ENCODE measurements at places on chromosomes 2 and 18. TPM values are rescaled to one million over a fixed set of nuclear protein-coding genes. Genes with fewer than 3 reads are reported as not detected.

DNA sequence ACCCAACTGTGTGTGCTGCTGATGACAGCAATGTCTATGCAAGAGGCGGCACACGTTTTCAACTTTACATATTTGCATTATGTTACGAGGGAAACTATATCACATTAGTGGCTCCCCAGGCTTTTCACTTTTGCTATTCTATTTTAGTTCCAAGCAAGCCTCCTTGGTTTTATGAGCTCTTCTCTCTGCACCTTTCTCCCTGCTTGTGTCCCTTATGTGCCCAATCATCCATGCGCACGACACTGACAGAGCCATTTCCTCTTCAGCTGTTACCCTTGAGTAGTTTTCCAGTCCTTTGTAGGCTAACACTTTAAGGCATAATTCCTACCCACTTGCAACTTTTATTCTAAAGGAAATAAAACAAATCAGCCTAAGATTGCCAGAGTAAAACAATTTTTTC lies 154.3 kb downstream of the TCF4 start:
- DNase-seq, result peak; percentile 95

DNA sequence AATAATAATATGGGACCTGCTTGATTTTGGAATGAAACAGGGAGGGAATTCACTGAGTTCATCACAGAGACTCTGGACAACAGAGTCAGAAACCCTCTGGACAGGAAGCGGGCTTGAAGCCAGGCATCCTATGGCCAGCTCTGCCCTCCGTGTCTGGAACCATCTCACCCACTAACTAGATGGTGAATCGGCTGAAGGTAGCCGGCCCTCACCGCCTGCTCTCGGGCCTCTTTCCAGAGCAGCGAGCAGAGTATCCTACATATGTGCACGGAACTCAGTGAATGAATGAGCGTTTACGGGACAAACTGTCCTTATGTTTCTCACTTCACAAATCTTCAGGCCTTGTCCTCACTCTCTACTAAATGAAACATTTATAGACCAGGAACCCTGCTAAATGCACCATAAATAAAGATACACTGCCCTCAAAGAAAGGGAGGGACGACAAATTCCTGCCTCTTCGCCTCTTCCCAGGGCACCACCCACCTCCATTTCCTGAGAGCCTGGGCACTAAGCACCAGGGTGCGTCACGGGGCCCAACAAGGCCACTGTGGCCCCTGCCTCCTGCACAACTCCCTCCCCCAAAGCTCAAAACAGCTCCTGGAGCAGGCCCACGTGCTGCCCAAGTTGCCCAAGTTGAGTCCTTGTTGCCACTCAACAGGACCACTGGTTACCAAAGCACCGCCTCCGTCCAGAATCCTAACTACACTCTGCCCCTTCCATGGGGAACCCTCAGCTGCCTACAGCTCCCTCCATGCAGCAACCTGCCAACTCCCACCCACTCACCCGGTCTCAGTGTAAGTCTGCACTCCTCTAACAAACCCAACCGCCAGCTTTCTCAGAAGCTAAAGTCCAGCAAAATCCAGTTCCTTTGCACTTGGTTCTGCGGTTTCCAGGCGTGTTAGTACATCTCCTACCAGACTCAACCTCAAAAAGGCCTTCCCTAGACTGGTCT lies 1.7 kb downstream of the TBC1D8 start:
- peak; percentile 65 for DNase-seq

DNA sequence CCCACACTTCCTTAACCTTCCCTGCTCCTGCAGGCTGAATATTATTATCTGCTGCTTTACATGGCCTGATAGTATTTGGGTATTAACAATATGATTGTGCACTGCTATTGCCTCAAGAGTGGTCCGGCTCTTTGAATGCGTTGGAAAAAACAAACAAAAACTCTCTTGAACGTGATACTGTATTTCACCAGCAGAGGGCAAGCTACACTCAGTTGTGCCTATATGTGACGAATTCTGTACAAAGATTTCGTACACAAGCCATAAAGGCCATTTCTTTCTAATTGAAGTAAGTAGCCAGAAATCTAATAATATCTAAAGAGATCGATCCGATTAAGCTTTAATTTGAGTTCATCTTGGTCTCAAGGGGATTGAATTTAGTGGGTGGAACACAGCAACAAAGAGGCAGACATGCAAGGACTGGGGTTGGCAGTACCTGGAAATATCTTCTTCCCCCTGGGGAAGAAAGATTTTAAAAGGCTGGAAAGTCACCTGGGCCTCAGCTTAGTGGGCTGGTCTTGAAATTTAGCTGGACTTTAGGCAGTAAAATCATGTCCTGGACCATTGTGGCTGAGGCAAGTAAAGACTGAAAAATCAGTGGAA lies 49.3 kb upstream of the RAB6D start:
- peak; percentile 66 for DNase-seq

DNA sequence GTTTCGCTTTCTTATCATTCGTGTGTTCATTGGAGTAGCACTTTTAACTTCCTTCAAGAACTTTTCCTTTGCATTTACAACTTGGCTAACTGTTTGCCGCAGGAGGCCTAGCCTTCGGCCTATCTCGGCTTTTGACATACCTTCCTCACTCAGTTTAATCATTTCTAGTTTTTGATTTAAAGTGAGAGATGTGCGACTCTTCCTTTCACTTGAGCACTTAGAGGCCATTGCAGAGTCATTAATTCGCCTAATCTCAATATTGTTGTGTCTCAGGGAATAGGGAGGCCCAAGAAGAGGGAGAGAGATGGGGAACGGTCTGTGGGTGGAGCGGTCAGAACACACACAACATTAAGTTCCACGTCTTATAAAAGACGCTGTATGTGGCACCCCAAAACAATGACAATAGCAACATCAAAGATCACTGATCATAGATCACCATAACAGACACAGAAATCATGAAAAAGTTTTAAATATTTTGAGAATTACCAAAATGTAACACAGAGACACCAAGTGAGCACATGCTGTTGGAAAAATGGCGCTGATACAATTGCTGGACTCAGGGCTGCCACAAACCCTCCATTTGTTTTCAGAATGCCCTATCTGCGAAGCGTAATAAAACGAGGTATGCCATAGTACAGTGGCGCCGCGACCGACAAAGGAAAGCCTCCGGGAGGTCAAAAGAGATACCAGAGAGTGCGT lies 553 bp downstream of the TIGD1 start:
- DNase-seq, result no peak

- no peak for DNase-seq
Measured at GRCh38 chr2:43391878-43392215, 165.4 kb upstream of the ZFP36L2 start.

DNA sequence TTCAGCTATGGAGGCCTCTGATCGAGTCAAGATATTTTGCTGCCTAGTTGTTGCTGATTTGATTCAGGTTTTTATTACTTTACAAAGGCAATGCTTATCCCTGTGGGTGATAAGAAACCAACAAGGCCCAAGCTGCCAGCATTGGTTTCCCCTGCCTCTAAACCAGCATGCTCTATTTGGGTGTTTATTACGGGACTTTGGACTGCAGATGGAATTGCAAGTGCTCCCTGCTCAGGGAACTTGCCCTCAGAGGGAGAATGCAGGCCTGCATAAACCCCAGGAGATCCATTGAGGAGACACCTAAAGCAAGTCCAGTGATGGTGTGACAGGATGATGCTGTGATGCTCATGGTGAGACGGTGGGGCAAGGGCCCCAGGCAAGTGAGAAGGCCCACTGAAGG lies 172.1 kb downstream of the VAPA start:
- no peak for DNase-seq

- DNase-seq, result peak; percentile 74
Measured at GRCh38 chr18:50203801-50204604, 9.1 kb upstream of the MYO5B start.

- DNase-seq, result no peak
Measured at GRCh38 chr2:31371691-31372090, 42.9 kb downstream of the XDH start.

DNA sequence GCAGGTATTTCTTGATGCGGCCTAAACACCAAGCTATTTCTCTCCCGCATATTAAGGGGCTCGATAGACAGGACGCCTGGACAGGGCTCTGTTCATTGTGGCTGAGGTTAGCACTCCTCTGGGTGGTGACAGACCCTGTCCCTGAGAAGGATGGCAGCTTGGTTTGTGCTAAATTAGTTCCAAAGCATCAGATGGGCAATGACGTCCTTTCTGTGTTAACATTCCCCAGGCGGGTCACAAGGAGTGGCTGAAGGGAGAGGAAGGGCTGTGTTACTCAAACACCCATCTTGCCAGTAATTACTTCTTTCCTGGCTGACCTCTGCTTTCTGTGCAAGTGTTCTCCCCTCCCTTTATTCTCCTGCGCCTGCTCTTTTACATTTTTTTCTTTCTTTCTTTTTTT lies 75.0 kb downstream of the TMEM247 start:
- DNase-seq, result no peak

DNA sequence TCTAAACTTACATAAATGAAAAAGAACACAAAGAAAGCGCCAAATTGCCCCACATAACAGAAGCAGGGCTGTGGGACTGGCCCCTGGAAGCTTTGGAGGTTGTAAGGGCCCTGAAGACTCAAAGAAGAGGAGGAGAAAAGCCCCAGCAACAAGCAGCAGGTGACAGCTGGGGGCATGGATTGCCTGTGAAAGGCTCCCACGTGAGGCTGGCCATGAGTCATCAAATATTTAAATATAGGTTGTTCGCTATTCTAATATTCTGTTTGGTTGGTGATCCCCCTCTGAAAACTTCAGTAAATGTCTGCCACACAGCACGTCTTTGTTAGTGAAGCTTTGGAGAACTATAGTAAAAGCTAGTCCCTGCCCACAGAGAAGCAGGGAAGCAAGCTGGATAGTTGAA lies 132.4 kb downstream of the MREG start:
- DNase-seq, result no peak

DNA sequence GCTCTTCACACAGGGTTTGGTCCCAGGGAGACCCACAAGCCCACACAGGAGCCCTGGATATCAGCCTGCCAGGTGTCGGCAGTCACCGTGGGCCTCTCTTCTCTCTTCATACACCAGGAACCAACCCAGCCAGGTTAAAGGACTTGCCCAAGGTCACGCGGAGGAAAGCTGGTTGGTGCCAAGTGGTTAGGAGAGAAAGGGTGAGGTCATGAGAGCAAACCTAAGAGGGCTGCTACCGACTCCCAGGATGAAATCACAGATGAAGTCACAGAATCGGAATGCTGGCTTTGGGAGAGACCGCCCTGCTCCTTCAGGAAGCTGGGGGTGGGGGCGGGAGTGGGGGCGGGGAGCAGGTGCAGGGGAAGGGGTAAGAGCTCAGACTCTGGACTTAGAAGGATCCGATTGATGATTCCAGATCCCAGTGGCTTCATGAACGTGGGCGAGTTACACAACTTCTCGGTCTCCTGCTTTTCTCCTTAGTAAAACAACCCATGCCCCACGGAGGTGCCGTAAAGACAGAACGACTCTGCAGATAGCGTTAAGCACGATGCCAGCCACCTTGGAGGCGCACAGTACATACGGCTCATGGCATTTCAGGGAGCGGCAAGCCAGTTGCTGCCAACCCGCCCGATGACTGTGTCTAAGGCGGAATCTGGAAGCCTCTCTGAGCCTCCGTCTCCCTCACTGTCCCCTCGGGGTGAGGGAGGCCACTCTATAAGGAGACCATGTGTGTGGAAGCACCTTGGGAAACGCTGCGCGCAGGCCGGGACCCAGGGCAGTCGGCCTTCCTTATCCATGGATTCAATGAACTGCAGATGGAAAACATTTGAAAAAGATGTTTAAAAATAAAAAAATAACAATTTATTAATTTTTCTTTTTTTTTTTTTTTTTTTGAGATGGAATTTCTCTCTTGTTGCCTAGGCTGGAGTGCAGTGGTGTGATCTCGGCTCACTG lies 23.0 kb upstream of the TAF1B start:
- DNase-seq, result no peak

GRCh38 chr2:29596584-29596983 lies 324.8 kb downstream of the ALK start:
- no peak for DNase-seq

- no peak for DNase-seq
Measured at GRCh38 chr2:118973542-118973951, 31.6 kb downstream of the MARCO start.

- DNase-seq, result no peak
Measured at GRCh38 chr18:7544686-7545085, 22.4 kb upstream of the PTPRM start.

DNA sequence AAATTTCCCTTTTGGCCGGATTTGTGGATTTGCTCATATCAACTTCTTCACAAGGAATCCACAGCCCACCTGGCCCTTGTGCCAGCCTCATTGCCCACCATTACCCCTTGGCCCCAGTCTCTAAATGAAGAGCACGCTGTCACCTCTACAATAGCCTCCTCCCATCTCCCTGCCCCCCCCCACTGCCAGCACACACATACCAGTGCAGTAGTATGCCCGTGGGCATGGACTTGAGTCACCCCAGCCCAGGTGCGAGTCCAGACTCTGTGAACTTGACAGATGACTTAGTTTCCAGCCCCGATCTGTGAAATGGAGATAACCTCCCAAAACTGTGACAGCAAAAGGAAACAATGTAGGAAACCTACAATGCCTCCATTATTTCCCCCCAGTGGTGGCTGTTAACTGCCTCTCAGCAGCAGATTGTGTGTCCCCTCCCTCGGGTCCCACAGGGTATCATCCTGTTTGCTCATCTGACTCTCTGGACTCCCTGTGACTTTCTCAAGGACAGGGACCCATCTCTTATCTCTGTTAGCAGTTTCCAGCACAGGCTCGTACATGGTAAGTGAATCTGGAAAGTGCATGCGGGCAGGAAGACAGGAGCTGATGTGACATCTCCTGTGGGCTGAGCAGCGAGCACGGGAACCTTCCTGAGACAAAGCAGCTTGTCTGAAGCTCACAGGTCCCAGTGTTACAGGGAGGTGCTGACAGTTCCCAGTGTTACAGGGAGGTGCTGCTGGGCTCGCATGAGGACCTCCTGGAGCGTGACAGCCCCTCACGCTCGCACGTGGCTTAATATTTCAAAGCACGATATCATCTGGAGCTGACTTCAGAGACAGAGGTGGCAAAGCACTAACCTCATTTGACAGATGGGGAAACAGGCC lies 4.2 kb upstream of the TMEM185B start:
- DNase-seq, result no peak

The TBR1 gene
- not detected for total RNA-seq

The GULP1 gene
- total RNA-seq, result 163 TPM

The SEMA4C gene
- 37.9 TPM for total RNA-seq

The CSRNP3 gene
- total RNA-seq, result not detected

The GKN1 gene
- total RNA-seq, result not detected

The PSTPIP2 gene
- total RNA-seq, result 19.0 TPM

The CYP27A1 gene
- total RNA-seq, result not detected

The AQP12A gene
- not detected for total RNA-seq
